ENCODE measurements at places on chromosomes 12 and 14.

GRCh38 chr12:16329594-16329993, 17.9 kb upstream of the MGST1 start:
- DNase-seq = no peak

DNA sequence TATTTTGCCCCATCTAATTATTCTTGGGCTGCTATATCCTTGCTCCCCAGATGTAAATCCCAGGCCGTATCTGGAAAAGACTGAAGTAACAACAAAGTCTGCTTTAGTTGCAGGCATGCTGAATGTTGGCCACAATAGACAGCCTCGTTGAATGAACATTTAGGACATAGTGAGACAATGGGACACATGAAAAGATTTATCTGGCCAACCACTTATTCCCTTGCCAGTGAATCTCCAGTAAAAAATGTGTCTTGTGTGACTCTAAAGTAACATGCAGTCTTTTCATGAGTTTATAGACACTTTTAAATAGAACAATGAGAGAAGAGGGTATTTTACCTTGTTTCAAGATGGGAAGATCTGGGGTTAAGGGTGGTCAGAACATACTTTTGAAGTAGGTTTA, 60.2 kb upstream of the STXBP6 start:
- DNase-seq = no peak

DNA sequence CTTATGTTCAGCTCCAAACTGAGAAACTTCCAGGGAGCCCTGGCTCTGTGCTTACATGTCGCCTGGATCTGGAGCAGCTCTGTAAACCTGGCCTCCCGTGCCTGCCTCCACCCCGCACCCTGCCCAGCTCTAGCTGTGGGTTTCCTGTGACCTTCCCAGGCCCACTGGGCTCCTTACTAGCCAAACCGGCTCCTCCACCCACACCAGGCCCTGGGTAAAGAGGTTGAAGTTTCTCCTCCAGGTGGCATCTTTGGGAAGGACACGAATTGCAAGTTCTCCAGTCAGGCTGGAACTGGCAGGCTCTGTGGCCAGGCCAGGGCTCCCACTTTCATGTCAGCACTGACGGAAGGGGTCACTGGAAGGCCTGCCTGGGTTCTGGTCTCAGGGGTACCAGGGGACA, 60.9 kb upstream of the ZFP36L1 start:
- DNase-seq = no peak

- no peak for DNase-seq
These were observed 19.1 kb downstream of the PGAM5 start for GRCh38 chr12:132729541-132730320.

- no peak for DNase-seq
These were observed 31.4 kb downstream of the ALDH2 start for GRCh38 chr12:111798182-111798581.

GRCh38 chr12:124397807-124398577, 103.1 kb downstream of the RFLNA start:
- DNase-seq = no peak

DNA sequence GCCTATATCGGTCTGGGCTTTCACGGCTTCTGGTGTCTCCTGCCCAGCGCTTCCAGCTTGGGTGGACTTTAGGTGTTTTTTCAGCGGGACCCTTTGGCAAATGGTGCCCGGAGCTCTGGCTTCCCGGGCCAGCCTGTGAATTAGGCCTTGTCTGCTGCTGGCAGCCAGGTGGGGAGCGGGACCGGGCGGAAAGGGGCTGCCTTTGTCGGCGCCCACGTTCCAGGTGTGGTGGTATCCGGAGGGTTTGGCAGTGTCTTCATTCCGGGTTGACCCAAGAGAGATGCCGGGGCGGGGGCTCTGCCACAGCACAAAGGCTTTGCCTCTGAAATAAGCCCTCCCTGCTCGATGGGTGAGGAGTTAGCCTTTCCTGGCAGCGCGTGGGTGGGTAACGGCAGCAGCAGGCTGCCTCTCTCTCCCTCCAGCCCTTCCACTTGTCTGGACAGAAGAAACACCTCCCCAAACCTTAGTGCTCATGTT, 9.5 kb downstream of the RFLNA start:
- DNase-seq = no peak

DNA sequence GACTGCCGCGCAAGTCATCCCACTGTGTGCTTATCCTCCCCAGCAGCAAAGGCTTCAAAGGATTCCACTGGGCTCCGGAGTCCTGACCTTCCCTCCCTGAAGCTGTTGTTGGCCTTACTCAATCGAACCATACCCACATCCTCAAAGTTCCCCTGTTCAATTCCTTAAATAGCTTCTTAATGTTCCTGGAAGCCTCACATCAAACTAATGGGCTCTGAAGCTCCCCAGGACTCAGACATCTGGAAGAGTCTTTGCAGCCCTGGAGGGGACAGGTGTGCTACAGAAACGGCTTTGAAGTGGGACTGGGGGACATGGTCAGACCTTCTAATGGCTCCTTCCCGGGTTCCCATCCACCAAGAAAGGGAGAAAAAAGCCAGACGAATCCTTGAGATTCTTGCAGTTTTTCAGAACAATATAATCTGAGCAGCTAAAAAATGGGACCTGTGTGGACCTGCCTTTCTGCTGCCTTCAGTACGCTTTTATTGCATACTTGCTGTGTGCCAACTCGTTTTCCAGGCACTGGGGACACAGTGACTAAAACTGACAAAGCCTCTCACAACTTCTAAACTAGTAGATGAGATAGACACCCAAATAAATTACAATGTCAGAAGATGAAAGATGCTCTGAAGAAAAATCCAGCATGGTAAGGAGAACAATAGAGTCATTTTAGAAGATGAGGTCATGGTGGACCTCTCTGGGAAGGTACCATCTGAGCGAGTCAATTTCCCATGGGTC, 204.5 kb downstream of the MON2 start:
- DNase-seq = no peak

GRCh38 chr12:106769078-106769477, 5.4 kb upstream of the RIC8B start:
- DNase-seq = no peak

DNA sequence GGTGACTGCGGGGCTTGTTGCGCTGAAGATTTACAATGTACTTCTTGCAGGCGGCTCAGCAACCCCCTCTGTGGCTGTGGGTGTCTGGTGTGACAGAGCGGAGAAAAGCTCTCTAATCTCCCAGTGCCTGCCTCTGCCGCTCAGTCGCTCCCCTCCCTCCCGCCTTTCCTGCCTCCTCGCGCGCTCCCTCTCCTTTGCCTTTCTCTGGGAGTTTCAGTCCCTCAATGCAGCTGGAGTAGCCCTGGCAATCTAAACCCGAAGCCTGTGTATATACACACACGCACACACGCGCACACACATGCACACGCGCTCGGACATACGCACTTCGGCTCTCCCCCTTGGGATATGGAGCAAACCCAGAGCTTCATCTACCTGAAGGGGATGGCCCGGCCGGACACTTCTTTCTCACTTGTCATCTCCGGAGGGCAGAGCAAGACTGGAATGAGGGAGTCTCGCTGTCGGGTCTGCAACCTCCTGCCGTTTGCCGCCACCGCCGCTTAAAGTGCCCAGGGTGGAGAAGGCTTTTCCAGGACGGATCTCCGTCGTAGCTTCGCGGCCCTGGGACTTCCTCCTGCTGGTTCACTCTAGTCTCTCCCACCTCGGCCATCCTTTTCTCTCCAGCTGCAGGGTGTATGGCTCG, 599 bp upstream of the TRHDE start:
- DNase-seq = peak; percentile 59

DNA sequence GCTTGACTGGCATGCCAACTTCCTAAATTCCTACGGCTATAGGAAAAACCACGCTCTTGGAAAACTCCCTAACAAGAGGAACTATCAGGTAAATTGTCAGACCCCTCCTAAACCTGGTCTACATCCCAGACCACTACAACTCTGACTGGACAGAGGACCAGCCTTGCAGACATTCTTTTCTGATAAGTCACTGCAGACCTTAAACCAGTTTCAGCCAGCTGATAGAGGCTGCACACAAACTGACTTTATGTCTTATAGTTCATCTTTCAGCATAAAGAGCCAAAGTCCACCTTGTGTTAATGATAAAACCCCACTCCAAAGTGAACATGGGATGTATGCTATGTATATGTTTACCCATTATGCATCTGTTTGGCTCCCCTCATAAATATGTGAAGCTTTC, 166.6 kb downstream of the KTN1 start:
- DNase-seq = no peak

DNA sequence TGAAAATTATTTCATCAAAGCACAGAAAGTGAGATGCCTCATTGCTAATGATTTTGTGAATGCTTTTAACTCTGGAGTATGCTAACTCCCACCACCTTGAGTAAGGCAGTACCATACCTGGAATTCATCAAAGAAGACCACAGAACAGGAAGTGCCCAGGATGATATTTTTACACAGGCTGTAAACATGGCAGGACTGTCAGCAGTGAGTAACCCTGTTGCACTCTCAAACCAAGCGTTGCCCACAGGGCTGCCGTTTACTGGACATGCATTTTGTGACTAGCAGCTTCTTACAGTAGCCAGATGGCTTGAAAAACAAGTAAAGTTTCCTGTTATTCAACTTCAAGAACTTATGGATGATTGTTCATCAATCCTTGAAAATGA, 42.4 kb downstream of the RALGAPA1 start:
- no peak for DNase-seq

- no peak for DNase-seq
These were observed 201.2 kb downstream of the ANO4 start for GRCh38 chr12:100995771-100996170.

- no peak for DNase-seq
These were observed 76.4 kb upstream of the FOXN3 start for GRCh38 chr14:89493406-89493805.

- no peak for DNase-seq
These were observed 385 bp downstream of the CAPRIN2 start for GRCh38 chr12:30754383-30754749.

GRCh38 chr12:93855261-93855660, 178.1 kb downstream of the CRADD start:
- DNase-seq = no peak

DNA sequence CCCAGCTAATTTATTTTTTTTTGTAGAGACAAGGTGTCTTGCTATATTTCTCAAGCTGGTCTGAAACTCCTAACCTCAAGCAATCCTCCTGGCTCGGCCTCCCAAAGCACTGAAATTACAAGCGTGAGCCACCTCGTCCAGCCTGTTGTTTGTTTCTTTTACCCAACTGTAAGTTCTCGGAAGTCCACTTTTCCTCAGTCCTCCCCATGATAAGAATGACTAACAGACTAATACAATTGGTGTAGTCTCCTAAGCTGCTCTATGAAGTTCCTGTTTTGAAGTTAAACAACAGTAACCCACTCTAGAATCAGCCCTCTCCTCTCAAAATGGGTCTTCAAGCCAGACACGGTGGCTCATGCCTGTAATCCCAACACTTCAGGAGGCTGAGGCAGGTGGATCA, 36.5 kb downstream of the HIGD1C start:
- DNase-seq = no peak

GRCh38 chr12:50110127-50110761, 1.8 kb upstream of the COX14 start:
- no peak for DNase-seq

DNA sequence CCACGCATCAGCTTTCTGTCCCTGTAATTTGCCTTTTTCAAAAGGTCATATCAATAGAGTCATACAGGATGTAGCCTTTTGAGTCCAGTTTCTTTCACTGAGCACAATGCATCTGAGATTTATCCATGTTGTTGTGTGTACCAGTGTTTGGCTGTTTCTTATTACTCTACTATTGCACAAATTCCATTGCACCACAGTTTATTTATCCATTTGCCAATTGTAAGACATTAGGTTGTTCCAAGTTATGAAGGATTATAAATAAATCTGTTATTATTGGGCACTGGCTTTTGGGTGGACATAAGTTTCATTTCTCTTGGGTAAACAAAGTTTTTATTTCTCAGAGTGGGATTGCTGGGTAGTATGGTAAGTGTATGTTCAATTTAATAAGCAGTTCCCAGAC, 68.3 kb upstream of the TBPL2 start:
- no peak for DNase-seq

GRCh38 chr14:29865299-29865698, 62.3 kb downstream of the PRKD1 start:
- no peak for DNase-seq

Data from right hindlimb (tissue), 1 donor.